ENCODE measurements at places on chromosomes 1 and 21.

DNA sequence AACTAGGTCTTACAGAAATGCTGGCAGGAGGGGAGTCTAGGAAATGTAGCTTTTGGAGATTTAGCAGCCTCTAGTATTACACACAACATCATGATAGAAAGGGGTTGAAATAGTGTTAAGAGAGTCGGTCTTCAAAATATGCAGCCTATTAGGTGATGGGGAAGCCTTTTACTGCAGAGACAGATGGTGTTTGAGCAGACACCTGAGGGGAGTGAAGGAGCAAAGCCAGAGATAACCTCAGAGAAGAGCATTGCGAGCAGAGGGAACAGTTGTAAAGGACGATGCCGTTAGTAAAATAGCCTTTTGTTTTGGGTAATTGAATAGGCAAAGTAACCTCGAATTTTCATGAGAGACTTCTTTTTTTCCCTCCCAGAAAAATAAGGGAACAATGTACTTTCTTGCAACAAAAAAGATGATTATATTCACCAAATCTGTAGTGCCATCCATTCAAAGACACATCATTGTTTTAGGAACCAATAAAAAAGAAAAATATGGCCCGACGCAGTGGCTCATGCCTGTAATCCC is 66.3 kb upstream of the KIF1B start:
- DNase-seq: no peak

DNA sequence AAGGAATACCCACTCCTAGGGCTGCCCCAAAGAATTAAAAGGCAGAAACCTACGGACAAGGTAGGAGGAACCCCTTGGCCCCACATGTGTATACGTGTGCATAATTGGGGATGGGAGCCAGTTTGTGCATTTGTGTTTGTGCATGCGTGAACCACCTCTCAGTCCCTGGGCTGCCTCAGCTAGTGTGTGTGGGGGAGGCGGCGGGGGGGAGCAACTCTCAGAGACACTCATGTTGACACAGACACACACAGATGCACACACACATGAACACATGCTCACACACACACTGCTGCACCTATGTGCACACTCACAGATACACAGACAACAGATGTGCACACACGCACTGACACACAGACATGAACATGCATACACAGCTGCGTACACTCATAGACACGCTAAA is 5.1 kb downstream of the LDLRAD1 start:
- no peak for DNase-seq

GRCh38 chr1:116764466-116764898 is 10.3 kb downstream of the CD2 start:
- DNase-seq: no peak

DNA sequence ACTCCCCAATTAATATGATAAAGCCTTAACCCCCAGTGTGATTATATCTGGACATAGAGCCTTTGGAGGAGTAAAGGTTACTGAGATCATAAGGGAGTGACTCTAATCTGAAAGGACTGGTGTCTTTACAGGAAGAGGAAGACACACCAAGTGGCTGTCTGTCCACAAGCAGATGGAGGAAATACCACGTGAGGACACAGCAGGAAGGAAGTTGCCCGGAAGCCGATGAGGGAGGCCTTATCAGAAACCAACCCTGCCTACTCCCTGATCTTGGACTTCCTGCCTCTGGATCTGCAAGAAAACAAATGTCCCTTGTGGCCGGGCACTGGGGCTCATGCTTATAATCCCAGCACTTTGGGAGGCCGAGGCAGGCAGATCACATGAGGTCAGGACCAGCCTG is 110.3 kb upstream of the CHRM3 start:
- no peak for DNase-seq

DNA sequence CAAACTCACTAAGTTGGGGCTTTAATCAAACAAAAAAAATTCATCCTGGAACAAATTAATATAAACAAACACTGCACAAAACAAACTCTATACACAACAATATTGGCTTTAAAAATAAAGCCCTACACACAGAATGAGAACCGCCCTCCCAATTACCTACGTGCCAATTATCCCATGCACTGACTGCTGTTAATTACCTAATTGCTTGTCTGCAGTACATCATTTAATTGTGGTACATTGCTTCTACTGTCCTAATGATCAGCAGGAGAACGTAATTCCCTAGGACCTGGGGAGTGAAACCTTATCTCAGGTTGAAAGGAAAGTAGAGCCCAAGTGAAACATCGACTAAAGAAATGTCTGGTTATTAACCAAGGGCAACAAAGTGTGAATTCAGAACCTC is 364.5 kb downstream of the KCNH1 start:
- no peak for DNase-seq

GRCh38 chr1:57500136-57500830 is 76.4 kb upstream of the DAB1 start:
- DNase-seq: no peak

GRCh38 chr1:158104891-158105290 is 75.8 kb upstream of the CD1D start:
- no peak for DNase-seq

- DNase-seq: no peak
Observed at GRCh38 chr1:5501206-5501930, 490.9 kb downstream of the NPHP4 start.

DNA sequence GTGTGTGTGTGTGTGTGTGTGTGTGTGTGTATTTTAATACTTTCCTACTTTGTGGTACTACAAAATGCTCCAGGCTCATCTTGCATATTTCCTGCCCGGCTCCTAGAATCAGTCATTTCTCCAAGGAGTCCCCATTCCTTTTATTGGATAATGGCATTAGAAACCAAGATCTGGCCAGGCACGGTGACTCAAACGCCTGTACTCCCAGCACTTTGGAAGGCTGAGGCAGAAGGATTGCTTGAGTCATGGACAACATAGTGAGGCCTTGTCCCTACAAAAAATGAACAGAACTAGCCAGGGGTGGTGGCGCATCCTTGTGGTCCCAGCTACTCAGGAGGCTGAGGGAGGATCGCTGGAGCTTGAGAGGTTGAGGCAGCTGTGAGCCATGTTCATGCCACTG is 20.3 kb downstream of the EPB41 start:
- DNase-seq: no peak

DNA sequence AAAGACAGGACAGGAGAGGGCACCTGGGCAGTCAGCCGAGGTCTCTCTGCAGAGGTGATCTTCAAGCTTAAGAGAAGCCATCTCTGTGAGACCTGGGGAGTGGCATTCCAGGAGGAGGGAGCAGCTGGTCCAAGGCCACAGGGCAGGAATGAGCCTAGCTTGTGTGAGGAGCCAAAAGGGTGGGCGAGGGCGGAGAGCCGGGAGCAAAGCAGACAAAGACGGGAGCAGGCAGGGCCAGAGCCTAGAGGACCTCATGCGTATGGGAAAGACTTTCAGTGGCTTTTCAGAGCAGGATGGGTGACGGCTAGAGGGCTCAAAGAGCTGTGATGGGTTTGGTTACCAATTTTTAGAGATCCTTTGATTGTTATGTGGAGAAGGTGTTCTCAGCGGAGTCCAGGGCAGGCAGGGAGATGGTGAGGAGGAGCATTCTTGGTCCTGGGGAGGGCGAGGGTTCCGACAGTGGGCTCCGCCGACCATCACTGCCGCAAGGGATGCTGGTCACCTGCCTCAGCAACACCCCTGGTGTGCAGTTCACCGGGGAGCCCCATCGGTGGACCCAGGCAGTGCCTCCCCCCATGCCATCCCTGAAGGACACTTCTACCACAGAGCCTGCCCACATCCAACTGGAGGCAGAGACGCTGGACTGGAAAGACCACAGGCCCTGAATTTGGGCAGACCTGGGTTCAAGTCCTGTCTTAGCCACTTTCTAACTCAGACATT is 122.9 kb upstream of the IRF2BP2 start:
- DNase-seq: no peak

DNA sequence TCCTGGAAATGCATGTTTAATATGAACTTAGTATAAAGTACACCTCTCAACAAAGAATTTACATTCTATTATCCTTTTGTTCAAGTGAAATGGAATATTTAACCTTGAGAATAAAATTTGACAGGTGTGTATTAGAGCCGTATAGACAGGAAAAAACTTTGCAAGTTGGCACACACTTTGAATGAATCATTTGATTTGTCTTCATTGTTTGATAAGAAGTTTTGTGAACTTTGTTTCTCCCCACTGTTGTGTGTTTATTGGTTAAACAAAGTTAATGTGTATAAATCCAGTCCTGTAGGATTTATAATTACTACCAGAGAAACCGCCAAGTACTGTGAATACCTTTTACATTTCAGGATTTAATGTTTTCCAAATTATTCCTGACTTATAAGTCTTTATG is 2.0 kb downstream of the SYDE2 start:
- DNase-seq: no peak
